MV-4-11 (cell line): ENCODE measurements at places on chromosomes 1 and 21.
A peak's percentile ranks its signal among the peaks of the same experiment; 100 is the strongest.

DNA sequence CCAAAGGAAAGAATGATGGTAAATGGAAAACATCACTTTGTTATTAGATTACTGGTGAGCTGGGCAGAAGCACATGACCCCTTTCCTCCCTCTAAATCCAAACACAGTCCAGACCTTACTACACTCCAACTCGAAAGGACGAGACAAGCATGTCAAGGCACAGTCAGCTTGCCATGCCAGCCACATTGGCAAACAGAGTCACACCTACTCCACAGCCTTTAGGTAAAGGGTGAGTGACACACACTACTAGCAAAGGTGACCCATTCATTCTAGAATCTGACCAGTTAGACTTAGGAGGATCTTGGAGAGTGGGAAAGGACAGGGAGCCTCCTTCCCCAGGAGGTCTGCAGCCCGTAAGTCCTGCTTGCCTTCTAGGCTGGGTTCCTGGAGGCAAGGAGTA is 3.0 kb downstream of the SLC44A3 start:
- no peak for DNase-seq

DNA sequence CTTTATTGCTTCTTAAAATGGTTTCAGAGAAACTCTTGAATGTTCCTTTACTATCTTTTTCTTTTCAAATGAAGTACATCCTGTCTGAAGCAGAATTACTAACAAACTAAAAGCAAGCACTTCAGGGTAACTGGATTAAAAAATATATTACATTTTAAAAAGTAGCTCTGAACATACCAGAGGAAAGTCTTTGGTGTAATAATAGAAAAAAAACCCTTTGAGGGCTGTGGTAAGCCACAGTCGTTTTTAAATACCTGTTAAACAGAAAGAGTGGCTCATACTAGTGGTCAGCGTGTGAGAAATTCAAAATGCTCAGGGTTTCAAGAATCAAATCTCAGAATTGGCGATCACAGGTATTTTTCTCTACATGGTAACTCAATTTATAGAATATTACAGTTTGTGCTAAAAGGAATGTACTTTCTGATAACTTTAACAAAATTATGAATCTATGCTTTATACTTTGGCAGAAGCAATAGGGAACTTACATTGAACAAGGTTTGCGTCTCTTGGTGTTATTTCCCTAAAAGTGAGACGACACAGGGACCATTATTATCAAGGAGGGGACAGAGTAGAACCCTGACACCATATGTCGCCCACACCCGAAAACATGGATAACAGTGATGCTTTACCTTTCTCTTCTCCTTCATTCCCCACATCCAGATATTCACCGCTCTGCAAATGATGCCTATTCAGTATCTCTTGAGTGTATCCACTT is 97.0 kb upstream of the DPH5 start:
- DNase-seq, result no peak

DNA sequence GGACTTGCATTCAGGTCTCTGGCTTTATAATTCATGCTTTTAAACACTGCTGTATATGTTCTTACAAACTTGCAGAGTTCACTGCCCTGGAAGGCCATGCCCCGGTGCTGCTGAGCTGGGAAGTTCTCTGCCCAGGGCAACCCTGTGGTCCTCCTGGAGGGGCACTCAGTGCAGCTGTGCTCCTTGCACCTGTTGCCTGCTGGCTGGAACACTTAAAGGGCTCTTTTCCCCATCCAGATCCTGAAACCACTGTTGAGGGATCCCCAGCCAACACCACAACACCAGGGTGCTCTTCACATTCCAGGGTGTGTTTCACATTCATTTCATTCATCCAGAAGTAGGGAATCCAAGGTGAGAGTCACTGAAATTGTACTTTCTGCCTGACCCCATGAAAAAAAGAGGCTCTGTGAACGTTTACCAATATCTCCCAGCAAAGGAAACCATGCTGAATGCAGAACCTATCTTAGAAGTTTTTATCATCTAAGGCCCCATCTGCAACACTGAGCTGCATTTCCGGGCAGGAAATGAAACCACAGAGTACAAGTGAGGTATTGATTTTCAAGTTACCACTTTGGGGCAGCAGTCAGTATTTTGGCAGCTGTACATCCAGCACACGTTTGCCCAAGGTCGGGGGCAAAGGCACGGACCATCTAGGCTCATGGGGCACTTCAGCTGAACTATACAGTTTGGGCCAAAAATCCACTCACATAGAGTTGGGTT is 16.4 kb upstream of the KIAA0040 start:
- peak; percentile 75 for DNase-seq

DNA sequence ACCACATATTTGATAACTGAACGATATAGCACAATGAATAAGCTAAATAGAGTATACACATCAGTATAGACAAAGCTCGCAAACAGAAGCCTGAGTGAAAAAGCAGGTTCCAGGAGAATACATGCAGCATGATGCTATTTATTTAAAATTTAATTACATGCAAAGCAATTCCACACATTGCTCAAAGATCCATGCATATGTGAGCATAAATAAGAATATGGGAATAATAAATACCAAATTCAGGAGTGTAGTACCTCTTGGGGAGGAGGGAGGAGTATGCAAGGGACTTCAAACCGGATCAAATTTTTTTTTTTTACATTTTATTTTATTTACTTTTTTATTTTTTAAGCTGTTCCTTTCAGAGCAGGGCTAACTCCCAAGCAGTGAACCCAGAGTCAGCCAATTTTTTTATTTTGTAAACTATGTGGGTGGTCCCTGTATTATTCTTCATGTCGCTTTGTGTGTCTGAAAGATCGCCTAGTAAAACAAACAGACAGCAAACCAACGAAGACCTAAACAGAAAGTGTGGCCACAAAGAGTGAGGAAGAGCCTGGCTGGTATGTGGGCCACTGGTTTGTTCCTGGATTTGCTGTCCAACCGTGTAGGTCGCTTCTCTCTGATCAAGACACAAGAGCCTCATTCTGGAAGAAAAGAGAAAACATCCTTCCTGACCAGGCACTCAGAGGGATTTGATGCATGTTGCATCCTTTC is 4.2 kb upstream of the SHISAL2A start:
- peak; percentile 16 for DNase-seq

GRCh38 chr21:37459575-37459974 is 93.0 kb downstream of the DYRK1A start:
- DNase-seq, result no peak

GRCh38 chr21:41673071-41673470 is 93.8 kb downstream of the RIPK4 start:
- DNase-seq, result no peak

- no peak for DNase-seq
Observed at GRCh38 chr21:42695697-42696380, 42.4 kb downstream of the PDE9A start.

- no peak for DNase-seq
Observed at GRCh38 chr1:207405814-207406213, 48.3 kb upstream of the CR2 start.

- DNase-seq, result no peak
Observed at GRCh38 chr1:30900931-30901560, 7.5 kb downstream of the SDC3 start.
